ENCODE measurements at places on chromosomes 6 and 20. TPM values are rescaled to one million over a fixed set of nuclear protein-coding genes. Genes with fewer than 3 reads are reported as not detected.

The OR12D3 gene
- not detected for total RNA-seq

The RHAG gene
- not detected for total RNA-seq

The MOG gene
- not detected for total RNA-seq

The HLA-DOA gene
- total RNA-seq = 2.5 TPM

The OR2J3 gene
- total RNA-seq = not detected

The ULBP2 gene
- not detected for total RNA-seq

The HTR1E gene
- total RNA-seq = 0.52 TPM

The PROKR2 gene
- total RNA-seq = 5.9 TPM

The MROH8 gene
- total RNA-seq = 4.8 TPM

The CYB5R4 gene
- total RNA-seq = 17.4 TPM

The PTCHD4 gene
- total RNA-seq = 3.4 TPM

DNA sequence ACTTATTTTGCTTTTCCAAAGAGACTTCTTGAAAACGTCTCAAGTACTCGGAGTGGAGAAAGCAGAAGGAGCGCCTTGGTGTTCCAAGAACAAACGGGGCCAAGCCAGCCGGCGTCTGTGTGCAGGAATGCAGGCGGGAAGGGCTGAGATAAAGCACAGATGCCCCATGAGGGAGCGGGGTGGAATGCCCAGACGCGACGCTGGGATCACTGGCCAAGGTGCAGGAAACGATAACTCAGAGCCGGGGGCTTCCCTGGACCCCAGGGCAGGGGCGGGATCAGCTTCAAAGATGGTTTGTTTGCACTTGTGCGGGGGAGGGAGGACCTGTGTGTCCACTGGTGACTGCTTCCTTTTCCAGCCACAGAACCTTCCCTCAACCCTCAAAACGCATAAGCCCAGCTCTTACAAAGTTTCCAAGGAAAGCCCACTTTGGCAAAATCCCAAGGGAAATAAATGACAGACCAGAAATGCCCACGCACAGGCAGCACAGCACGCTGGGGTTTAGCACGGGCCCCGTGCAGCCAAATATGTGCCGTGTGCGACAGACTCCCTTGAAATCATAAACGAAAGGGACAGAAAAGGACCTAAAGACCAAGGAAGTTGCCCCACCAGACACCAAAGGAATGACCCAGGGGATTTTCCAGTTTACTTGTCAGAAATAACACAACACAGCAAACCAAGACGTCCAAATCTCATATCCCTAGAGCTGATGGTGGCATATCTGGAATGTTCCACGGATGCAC is 113.9 kb downstream of the NFATC2 start:
- no peak for DNase-seq
- H3K27me3 ChIP-seq = no peaks in the 10 kb centered on the region
- peak overlapping the region; percentile 30 for H3K27ac ChIP-seq
- no peaks in the 10 kb centered on the region for H3K36me3 ChIP-seq

- peaks cover 12% of the 10 kb centered on the region for H3K4me1 ChIP-seq
- peaks cover 3% of the 10 kb centered on the region for H3K36me3 ChIP-seq
- H3K27me3 ChIP-seq = peaks cover 8% of the 10 kb centered on the region
- no peak overlapping the region for H3K27ac ChIP-seq
- no peak for DNase-seq
Measured at GRCh38 chr20:48769069-48769983, 58.5 kb downstream of the PREX1 start.

DNA sequence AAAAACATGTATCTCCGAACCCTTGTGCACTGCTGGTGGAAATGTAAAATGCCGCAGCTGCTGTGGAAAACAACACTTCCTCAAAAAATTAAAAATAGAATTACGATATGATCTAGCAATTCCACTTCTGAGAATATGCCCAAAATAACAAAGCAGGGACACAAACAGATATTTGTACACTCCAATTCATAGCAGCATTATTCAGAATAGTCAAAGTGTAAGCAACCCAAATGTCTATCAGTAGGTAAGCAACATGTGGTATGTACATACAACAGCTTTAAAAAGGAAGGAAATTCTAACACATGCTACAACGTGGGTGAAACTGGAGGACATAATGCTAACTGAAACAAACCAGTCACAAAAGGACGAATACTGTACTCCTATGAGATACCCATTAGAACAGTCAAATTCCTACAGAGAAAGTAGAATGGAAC is 5.7 kb upstream of the RAB5IF start:
- H3K36me3 ChIP-seq = no peaks in the 10 kb centered on the region
- H3K4me3 ChIP-seq = no peak overlapping the region
- H3K27me3 ChIP-seq = no peaks in the 10 kb centered on the region
- no peak for DNase-seq

DNA sequence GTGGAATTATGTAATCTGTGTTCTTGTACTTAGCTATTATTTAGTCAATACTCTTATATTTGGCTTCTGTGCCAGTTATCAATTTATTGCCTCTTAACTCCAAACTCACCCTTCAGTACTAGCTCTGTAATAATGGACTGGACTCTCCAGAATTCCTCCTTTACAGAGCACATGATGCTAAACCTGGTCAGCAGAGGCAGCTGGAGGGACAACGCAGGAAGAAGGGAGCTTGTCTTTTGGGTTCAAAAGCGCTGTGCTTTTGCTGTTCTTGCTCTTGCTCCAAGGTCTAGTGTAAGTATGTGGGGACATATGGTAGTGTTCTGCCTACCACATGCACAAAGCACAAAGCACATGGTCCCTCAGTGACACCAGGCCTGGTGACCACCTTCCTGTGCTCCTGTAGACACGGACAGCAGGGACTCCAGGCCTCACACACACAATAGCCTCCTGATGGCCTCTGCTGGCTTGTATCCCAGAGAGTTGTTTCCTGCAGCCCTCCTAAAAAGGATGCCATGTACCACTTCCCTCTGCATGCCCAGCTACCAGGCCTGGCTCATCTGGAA is 46.1 kb downstream of the CHD6 start:
- peaks cover 35% of the 10 kb centered on the region for H3K4me1 ChIP-seq
- no peaks in the 10 kb centered on the region for H3K27me3 ChIP-seq
- peaks cover 4% of the 10 kb centered on the region for H3K36me3 ChIP-seq
- H3K27ac ChIP-seq = no peak overlapping the region
- no peak for DNase-seq

DNA sequence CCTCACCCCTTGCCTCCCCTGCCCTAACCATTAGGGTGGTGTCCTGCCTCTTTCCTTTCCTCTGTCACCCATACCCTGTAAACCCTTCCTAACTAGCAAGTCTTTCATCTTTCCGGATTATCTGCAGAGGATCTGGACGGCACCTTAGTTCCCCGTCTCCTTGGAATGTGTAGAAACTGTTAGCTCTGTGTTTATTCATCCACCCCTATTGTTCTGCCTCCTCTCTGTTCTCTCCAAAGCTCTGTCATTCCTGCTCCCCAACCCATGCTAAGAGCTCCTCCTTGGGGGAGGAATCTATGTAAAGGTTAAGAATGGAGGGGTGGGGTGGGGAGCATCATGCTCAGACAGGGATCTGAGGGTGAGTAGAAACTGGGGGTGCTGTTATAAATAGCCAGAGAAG is 39.4 kb upstream of the KCNK5 start:
- H3K4me1 ChIP-seq = no peaks in the 10 kb centered on the region
- peaks cover 3% of the 10 kb centered on the region for H3K27me3 ChIP-seq
- no peaks in the 10 kb centered on the region for H3K36me3 ChIP-seq
- no peak for DNase-seq
- no peak overlapping the region for H3K27ac ChIP-seq

DNA sequence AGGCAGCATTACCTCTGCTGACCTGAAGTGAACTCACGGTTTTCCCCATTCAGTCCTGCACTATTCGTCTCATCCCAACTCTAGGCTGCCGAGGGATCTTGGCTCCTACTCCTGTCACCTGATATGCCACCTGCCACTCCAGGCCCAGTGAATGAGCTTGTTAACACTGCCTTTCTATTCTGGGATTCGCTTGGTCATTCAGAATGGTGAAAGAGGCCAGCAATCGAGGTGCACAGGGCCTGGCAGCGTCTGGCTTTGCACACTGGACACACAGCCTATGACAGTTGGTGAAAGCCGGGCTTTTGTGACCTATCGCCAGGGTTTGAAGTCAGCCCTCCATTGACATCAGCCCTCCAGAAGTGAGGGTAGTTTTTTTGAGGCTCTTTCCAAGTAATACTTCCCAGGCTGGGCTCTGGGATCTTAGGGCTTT is 59.3 kb upstream of the MYL9 start:
- H3K27me3 ChIP-seq = no peaks in the 10 kb centered on the region
- H3K27ac ChIP-seq = no peak overlapping the region
- no peak for DNase-seq
- no peak overlapping the region for H3K4me3 ChIP-seq
- H3K4me1 ChIP-seq = peaks cover 50% of the 10 kb centered on the region
- H3K36me3 ChIP-seq = peaks cover 8% of the 10 kb centered on the region

DNA sequence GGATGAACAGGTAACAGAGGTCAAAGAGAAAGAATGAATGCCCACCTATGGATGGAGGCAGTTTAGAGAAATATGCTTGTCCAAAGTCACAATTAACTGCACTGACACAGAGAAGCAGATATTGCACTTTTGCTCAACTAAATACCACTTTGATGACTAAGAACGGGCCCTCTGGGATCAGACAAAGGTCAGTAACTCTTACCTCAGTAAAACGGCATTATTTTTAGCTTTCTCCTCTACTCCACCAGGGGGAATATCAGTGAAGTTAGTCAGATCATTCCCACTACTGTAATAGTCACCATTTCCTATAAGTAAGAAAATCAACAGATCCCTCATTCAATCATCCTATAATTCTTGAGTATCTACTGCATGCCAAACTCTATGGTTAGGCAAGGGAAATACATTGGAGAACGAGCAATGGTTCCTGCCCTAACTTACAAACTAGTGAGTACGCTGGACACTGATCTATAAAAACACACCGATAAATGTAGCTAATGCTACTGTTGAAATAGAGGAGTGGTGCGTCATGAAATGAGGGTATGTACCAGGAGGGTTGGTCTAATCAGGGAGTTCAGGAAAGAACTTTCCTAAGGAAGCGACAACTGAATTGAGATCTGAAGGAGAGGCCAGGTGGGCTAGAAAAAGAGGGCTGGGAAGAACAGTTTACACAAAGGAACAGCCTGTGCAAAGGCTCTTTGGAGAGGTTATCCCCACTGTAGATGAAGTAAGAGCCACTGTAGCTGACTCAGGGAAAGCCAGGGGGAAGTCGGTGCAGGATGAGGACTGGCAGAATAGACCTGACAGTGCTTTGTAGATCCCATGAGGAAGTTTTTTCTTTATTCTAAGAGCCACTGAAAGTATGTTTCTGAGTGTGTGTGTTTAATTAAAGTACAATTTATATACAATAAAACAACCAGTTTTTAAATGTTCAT is 9.2 kb downstream of the ECI2 start:
- no peaks in the 10 kb centered on the region for H3K4me1 ChIP-seq
- no peak overlapping the region for H3K27ac ChIP-seq
- no peak for DNase-seq
- H3K36me3 ChIP-seq = peaks cover 43% of the 10 kb centered on the region

GRCh38 chr6:135311446-135312200 is 130.5 kb downstream of the MYB start:
- no peak overlapping the region for H3K27ac ChIP-seq
- H3K4me3 ChIP-seq = no peak overlapping the region
- no peak for DNase-seq
- peaks cover 4% of the 10 kb centered on the region for H3K36me3 ChIP-seq

GRCh38 chr6:104955491-104955890 is 1.4 kb upstream of the LIN28B start:
- peak overlapping the region; percentile 97 for H3K4me3 ChIP-seq
- H3K4me1 ChIP-seq = peaks cover 15% of the 10 kb centered on the region
- H3K27ac ChIP-seq = no peak overlapping the region
- peaks cover 39% of the 10 kb centered on the region for H3K27me3 ChIP-seq
- H3K36me3 ChIP-seq = no peaks in the 10 kb centered on the region
- no peak for DNase-seq

- DNase-seq = no peak
- peaks cover 14% of the 10 kb centered on the region for H3K27me3 ChIP-seq
- peaks cover 37% of the 10 kb centered on the region for H3K4me1 ChIP-seq
- peak overlapping the region; percentile 6 for H3K4me3 ChIP-seq
- no peaks in the 10 kb centered on the region for H3K36me3 ChIP-seq
Measured at GRCh38 chr6:170243386-170243785, 47.5 kb downstream of the DLL1 start.

- peaks cover 4% of the 10 kb centered on the region for H3K36me3 ChIP-seq
- H3K27me3 ChIP-seq = no peaks in the 10 kb centered on the region
- no peaks in the 10 kb centered on the region for H3K4me1 ChIP-seq
- no peak overlapping the region for H3K4me3 ChIP-seq
- no peak overlapping the region for H3K27ac ChIP-seq
Measured at GRCh38 chr6:100612094-100612493, 147.4 kb upstream of the SIM1 start.

- H3K27ac ChIP-seq = no peak overlapping the region
- H3K4me3 ChIP-seq = no peak overlapping the region
- no peaks in the 10 kb centered on the region for H3K36me3 ChIP-seq
Measured at GRCh38 chr6:148578489-148578814, 168.4 kb upstream of the UST start.

Measured in type B pancreatic cell (in vitro differentiated cells).